NCI-H774 (cell line): ENCODE measurements at places on chromosomes 3 and 15.
A peak's percentile ranks its signal among the peaks of the same experiment; 100 is the strongest.

DNA sequence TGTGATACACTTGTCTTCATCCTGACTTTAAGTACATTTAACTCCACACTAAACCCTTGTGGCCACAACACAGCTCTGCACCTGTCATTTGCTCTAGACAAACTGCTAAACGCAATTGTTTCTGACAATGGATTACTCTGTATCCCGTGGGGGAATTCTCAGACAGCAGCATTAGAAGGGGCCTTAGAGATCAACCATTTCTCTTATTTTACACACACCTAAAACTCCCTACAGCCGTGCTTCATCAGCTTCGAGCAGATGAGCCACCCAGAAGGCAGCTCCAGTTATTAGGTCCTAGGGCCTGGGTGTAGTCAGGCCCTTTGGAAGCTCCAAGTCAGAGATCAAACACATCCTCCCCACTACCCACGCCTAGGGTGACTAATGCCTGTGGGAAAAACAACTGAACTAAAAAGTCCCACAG is 1.3 kb upstream of the IL12A start:
- no peak for DNase-seq

DNA sequence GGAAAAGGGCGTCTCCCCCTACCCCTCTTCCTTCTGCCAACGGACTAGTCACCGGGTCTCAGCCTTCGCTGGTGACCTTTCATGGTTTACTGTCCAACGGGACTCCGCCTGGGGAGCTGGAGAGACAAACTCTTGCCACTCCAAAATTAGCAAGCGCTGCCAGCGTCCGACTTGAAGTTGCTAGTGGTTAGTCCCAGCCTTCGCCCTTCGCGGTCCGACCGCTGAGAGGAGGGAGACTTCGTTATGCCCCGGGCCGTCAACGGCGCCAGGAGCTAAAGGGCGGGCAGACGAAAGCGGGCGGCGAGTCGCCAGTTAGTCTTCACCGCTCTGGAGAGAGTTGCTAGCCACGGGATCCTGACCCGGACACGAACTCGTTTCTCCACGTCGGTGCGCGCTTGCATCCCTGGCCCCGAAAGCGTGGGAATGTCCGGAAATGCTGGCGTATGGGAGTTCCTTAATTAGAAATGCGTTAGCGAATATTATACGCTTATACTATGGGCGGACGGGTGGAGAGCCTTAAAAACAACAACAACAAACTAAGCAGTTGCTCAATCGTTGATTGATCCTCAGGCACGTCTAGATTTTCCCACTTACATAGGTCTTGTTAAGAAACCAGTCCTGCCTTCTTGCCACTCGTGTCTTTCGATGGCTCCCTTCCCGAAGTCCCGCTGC is 716 bp downstream of the SMC4 start:
- DNase-seq: peak; percentile 49

- DNase-seq: no peak
These were observed 21.1 kb downstream of the CCPG1 start for GRCh38 chr15:55387027-55387426.

DNA sequence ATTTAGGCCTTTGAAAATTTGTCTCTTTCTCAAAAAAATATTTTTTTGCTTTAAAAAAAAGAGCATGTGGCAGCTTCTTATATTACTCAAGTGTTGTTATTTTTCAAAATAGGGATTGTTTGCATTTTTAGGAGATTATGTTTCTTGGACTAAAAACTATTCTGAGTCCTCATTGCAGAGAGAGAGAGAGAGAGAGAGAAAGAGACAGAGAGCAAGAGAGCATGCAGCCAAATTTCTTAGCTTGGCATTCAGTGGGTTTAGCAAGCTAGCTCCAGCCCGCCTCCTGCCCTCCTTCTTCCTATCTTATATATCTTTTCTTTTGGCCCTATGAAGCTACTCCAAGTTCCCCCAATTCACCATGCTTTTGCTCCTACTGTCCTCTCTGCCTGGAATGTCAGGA is 55.7 kb downstream of the CEMIP start:
- no peak for DNase-seq

GRCh38 chr3:14548321-14548729 is 8.2 kb upstream of the GRIP2 start:
- no peak for DNase-seq
